ENCODE measurements at places on chromosomes 13 and 19.
A peak's percentile ranks its signal among the peaks of the same experiment; 100 is the strongest.

GRCh38 chr19:49417088-49417487 lies 6.2 kb downstream of the PTH2 start:
- no peak for DNase-seq

DNA sequence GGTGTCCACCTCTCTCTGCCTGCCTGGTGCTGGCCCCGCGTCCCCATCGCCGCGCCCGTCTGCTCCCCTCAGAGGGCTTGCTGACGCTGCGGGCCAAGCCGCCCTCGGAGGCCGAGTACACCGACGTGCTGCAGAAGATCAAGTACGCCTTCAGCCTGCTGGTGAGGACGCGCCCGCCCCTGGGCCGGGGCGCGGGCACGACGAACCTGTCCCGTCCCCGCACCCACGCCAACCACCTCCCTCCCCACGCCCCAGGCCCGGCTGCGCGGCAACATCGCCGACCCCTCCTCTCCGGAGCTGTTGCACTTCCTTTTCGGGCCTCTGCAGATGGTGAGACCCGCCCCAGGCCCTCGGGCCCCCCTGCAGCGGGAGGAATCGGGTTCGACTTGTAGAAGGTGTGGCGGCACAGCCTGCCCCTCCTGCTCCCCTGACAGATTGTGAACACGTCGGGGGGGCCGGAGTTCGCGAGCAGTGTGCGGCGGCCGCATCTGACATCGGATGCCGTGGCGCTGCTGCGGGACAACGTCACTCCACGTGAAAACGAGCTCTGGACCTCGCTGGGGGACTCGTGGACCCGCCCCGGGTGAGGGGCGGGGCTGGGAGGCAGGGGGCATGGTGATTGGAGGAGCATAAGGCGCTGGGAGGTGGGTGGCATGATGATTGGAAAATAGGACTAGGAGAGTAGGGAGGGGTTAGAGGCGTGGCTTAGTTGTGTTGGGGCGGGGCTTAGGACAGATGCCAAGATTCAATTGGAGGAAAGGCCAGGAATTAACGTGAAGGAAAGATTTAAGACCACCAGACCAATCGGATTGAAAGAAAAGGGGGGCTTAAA lies 6.6 kb downstream of the EPS8L1 start:
- DNase-seq, result no peak

DNA sequence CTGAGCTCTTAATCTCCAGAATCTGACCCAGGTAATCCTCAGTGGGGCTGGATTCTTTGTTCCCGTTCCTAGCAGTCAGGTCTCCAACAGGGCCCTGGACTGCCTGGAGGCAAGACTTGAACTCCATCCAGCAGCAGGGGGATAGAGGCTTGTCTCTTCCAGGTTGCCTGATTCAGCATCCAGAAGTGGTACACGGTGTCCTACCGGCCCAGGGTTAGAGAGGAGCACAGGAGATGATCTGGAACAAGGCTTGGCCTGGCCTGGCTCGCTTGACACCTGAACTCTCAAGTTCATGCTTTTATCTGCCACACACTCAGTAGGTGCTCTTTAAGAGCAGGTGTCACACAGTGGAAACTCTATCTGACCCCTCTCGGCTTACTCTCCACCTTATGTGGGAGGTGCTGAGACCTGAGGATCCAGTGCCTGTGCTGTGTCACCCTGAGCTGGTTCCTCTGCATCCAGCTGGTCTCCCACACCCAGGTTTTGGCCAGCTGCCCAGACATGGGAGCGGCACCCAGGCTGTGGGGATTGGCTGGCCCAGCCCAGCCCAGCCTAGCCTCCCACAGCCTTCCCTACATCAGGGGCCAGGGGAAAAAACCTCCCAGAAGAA lies at the start of gene CYP4F3:
Gene CYP4F3 (plus strand): TSS at position 604 of the 610 bp plus-strand sequence. CDS start 519 bp downstream, outside the sequence.
- peak; percentile 15 for DNase-seq

GRCh38 chr13:111577956-111578605 lies 257.6 kb downstream of the TEX29 start:
- no peak for DNase-seq

DNA sequence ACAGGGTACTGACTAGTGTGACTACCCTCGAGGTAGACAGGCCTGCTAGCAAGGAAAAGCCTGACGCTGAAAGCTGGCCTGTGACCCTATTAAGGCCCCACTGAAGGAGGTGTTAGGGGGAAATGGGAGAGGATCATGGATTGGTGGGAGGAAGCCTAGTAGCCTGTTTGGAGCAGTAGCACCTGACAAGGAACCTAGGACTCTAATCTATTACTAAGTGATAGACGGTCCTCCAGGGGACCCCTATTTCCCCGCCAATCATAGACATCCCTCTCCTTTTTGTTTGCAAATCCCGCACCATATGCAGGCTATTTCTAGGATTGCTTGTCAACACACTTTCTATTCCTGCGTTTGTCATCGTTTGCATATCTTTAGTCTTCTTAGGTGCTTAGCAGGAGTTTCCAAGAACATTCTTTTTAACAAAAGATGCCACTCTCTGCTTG lies 1338.8 kb upstream of the MIR17HG start:
- DNase-seq, result no peak

DNA sequence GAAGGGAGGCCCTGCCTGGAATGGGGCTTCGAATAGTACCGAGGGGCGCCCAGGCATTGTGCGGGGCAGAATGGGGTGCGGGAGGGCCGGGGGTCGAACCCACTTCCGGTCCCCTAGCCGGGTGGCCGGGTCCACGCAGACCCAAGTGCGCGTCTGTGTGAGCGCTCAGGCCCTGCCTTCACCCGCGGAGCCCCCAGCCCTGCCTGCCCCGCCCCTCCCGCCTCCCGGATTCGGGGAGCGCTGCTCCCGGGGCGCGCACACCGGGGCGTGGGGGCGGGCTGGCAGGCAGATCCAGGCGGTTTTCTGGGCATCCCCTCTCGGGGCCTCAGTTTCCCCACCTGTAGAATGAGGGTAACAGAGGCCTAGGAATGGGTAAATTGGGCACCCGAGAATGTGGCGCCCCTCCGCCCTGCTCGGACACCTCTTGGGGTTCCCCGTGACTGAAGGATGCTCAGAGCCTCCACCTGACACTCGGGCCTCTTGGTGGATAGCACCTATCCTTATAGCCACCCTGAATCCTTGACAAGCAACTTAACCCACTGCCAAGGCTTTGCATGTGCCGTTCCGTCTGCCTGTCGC lies 682 bp downstream of the PIK3R2 start:
- no peak for DNase-seq

DNA sequence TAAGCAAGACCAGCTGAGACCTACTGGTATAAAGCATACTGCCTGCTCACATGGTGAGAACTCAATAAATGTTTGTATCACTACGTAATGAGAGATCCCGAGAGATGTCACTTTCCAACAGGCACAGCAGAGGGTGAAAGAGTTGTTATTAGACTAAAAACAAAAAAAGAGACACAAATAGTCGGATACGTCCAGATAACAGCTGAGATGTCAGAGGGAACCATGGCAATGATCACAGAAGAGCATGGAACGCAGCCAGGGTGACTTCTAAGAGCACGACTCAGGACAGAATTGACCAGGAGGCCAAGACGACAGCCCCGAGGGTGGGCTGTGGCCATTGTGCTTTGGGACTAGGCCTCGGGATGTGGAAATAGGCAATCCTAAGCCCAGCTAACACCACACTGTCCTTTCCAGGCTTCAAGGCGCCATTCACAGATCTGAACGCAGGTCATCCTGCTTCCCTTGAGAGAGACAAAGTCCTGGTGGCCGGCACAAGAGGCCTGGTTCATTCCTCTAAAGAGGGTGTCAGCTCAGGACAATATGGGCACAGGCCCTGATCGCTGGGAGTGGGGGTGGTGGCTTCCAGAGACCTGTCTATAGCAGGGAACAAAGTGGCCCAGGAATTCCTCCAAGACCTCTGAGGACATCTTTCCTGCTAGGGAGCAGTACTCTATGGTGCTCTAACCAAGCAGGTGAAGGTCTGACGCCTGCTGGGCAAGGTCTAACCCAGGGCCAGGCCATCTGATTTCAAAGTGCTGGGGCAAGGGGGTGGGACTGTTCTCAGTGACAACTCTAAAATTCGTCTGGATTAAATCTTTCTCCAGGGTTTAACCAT lies 3.2 kb downstream of the SH3GL1 start:
- no peak for DNase-seq

GRCh38 chr19:37506387-37507166 lies at the start of gene ZNF793:
Gene ZNF793, plus strand, starts transcription at chr19:37506939. Its CDS starts 16,501 bp downstream, at chr19:37523440.
- DNase-seq, result peak; percentile 88

DNA sequence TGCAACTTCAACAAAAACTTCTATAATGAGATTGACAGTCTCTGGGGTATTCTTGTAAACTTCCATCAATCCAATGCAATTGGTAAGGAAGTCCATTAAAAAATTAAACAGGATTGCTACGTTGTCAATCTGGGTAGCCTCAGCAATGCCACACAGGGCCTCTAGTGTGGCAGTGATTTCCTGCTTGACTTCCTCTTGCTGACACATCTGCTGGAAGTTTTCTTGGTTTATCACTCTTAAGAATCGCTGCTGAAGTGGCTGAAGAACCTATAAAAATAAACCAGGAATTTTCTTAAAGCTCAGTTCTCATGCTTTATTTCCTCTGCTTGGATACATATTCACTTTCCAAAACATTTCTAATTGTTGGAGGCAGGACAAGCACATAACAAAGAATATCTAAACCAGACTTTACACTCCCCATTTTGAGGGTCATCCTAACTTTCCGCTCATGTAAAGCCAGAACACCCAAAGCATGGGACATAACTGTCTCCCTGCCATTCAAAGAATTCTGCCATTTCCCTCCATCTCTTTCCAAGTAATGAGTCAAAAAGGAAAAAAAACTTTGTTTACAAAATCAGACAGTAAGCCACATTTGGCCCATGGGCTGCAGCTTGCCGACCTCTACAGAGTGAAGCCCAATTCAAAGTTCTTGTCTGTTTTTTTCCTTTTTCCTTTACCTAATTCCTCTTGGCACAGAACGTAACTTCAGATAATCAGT lies 23.2 kb upstream of the EEF1AKMT1 start:
- DNase-seq, result no peak

GRCh38 chr13:103948426-103948825 lies 882.2 kb upstream of the SLC10A2 start:
- DNase-seq, result no peak

GRCh38 chr19:3770136-3770999 lies 1.7 kb downstream of the RAX2 start:
- no peak for DNase-seq

- no peak for DNase-seq
These were observed 2.6 kb downstream of the CNN1 start for GRCh38 chr19:11541238-11541637.
